ENCODE measurements at places on chromosomes 3 and 15.

DNA sequence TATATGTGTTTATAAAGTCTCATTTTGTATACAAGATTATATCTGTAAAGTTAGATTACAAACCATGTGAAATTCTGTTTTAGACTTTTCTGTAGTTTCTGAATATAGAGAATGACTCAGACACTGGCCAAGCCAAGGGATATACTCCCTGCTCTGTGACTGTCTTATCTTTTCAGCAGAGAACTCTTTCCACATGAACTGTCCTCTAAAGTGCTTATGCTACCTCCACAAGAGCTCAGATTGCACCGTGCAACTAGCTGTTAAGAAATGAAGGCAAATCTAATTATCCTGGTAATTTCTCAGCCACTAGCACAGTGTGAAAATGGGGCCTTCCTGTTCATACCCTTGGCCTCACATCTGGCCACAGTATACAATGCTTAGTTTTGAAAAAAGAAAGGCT is 44.3 kb upstream of the CPNE4 start:
- no peak for DNase-seq

- DNase-seq, result no peak
These were observed 191.8 kb downstream of the FAM43A start for GRCh38 chr3:194877291-194878119.

- DNase-seq, result no peak
These were observed 68.4 kb upstream of the TNFAIP8L3 start for GRCh38 chr15:51162865-51163762.

GRCh38 chr15:29805043-29805707 is 17.1 kb downstream of the TJP1 start:
- no peak for DNase-seq

GRCh38 chr3:127748754-127749327 is 73.5 kb downstream of the MGLL start:
- no peak for DNase-seq

GRCh38 chr3:51966016-51966415 is 1.2 kb downstream of the PCBP4 start:
- no peak for DNase-seq

DNA sequence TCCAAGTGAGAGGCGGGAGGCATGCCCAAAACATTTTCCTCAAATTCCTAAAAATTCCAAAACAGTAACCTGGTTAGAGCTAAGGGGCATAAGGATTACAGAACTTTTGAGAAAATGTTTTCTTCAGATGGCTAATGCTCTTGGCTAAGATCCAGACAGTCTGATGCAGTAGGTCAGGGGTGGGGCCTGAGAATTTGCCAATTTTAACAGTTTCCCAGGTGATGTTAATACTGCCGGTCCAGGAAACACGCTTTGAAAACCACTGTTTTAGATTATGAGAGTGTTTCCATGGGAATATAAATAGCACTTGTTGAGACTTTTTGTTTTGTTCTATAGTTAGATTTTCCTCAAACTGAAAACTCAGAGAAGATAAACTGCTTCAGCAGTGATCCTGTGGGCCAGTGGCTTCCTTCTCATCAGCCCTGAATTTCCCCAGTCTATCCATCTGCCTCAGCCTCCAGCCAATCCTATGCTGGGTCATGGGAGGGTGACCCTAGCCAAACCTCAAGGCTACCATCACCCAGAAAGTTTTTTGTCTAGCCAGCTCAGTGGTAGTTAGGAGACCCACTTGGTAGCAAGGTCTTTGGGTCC is 71.6 kb upstream of the ACP3 start:
- DNase-seq, result no peak

GRCh38 chr3:58524326-58524888 is 12.6 kb downstream of the ACOX2 start:
- DNase-seq, result no peak

DNA sequence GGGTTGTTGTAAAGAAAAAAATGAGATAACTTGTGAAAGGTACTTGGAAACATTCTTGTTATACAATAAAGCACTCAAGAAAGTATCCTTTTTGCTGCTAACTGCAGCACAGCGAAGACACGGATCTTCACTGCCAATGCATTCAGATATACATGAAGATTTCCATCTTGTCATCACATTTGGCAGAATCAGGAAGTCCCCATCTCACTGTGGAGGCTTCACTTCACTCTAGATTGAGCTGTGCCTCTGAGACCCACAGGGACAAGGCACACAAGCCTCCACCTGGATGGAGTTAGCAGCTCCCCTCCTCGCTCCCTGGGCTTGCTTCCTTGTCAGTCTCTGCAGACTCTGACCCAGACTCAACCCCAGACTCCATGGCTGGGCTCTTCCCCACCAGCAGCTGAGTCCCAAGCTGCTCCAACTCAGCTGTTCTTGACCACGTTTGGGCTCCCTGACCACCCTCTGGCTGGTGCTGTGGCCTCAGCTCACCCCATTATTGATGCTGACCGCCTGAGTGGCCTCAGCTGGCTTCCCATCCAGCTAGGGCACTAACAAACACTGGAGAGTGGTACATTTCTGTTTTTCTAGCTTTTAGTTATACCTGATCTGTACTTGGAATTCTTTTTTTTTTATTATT is 45.4 kb upstream of the SMAD3 start:
- DNase-seq, result no peak

DNA sequence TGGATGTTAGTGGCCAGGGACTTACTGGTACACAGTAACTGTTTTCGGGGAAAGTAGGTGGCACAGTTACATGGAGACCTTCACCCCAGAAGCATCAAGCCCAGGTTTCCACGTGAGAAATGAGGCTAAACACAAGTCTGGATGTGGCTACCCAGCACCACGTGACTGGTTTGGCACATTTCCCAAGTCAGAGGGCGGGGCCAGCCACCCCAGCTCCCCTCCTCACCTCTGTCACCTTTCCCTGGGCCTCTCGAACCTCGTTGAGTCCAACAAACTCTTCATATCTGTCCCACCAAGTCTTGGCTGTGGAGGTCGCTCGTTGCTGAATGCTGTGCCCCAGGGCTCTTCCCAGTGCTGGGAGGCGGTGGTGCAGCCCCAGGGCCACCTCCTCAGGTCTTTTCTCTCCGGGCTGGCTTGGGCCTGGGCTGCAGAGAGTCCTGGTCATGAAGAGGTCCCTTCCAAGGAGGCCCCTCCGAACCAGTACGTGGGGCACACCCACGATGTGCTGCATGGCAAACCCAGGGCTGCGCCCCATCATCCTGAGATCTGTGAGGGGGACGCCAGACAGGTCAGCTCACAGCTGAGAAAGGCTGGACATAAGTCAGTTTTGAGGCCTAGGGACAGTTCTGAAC is 4.8 kb upstream of the PLXNB1 start:
- no peak for DNase-seq

DNA sequence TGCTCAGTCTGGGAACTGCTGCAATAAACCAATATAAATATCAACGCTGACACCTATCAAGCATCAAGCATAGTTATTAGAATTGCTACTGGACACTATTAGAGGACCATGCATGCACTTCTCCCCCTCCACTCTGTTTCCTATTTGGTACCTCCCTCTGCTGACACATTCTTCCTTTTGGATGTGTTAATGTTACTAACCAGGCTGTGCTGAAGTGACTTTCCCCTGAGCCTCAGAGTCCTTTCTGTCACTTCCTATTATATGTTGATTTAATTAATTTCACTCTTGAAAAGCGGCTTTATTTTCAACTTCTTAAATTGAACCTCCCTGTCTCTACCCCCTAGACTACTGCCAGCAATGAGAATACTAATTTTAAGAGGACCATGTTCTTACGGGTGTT is 379.1 kb downstream of the MCTP2 start:
- DNase-seq, result no peak

GRCh38 chr3:126343649-126344035 is 13.6 kb downstream of the KLF15 start:
- no peak for DNase-seq

DNA sequence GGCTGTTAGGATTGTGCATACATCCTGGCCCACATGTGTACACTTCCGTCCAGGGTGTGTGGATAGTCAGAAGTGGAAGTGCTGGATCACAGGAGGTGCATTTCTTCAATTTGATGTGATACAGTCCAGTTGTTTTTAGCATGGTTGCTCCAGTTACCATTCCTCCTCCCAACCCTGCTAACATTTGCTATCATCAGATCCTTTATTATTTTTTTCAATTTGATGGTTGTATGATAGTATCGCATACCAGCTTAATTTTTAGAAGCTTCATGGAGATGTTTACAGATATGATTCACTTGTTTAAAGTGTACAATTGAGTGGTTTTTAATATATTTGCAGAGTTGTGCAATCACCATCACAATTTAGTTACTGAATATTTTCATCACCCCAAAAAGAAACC is 202.7 kb downstream of the ITPR1 start:
- no peak for DNase-seq

GRCh38 chr3:16515885-16516420 is 2.5 kb upstream of the RFTN1 start:
- DNase-seq, result no peak

DNA sequence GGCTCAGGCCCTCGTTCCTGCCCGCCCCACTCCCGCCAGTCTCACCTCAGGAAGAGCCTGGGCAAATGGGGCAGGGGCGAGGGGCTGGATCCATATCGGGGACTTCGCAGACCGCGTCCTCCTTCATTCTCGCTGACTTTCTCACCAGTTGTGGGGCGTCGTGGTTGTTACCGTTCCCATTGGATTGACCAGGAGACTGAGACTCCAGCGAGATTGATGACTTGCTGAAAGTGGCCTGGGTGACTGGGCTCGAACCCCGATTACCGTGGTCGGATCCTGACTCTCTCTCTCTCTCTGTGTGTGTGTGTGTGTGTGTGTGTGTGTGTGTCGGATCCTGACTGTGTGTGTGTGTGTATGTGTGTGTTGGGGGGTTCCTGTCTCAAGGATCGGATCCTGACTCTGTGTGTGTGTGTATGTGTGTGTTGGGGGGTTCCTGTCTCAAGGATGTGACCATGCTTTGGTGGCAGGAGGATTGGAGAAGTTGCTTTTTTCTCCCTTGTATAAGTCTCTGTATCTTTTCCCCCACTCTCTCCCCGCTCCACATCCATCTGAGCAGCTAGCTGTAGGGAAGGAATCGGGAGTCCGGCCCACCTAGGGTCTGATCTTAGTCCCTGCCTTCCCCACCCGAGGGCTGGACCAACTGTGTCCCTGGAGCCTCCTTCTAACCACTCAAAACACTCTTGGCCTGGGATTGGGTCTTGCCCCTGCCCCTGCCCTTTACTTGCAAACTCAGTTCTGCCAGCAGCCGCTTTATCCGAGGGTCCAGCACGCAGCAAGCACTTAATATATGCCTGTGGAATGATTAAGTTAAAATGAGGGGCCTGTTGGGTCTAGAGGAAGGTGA is 603 bp downstream of the PLEKHO2 start:
- no peak for DNase-seq

GRCh38 chr15:45399381-45400212 is 21.3 kb upstream of the GATM start:
- DNase-seq, result peak; percentile 34

- DNase-seq, result no peak
These were observed 647.4 kb downstream of the FHIT start for GRCh38 chr3:60603860-60604259.

- DNase-seq, result no peak
These were observed 278.6 kb downstream of the UBE2E2 start for GRCh38 chr3:23481616-23482278.

- no peak for DNase-seq
These were observed 10.6 kb downstream of the SRGAP3 start for GRCh38 chr3:9238721-9239295.

- DNase-seq, result no peak
These were observed 227.8 kb downstream of the UBE2E2 start for GRCh38 chr3:23430781-23431398.

DNA sequence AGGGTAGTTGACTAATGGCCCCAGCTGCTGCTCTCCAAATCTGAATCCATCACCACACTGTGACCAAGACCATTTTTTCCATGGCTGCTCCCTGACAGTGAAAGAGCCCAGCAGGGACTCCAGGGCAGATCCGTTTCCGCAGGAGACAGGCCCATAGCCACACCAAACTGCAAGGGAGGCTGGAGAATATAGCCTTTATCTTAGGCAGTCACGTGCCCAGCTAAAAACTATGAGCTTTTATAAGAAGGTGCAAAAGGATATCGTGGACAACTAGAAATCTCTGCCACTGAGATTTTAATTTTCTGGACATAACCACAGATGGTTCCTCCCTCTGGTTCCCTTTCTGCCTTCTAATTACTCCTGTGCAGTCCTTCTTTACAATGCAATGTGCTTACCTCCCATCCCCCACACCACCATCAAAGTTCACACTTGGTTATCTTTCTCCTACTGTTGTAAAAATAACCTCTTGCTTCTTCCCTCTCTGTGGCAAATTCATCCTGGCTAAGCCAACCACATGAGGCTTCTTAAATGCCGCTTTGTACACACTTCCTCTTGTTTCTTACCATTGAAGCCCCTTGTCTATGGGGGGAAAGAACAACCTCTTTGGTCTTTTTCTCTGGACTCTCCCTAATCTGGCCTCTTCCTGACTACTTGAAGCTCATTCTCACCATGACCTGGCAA is 233.7 kb downstream of the SHQ1 start:
- DNase-seq, result no peak

DNA sequence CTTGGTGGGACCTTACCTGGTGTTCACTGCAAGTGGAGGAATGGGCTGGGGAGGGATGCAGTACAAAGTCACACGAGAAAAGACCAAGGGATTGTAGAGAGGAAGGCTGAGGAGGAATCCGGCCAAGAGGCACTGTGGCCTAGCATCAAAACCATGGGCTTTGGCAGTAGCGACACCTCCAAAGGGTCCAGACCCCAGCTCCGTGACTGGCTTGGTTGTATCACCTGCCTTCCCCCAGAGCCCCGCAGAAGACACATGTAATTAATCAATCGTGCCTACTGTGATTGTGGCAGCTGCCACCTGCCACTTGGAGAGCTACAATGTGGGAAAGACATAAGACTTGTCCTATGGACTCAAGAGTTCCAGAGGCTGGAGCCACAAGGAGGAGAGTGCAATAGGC is 54.7 kb downstream of the ST8SIA2 start:
- no peak for DNase-seq

- no peak for DNase-seq
These were observed 96.5 kb upstream of the ATP2B2 start for GRCh38 chr3:10601857-10602230.

- no peak for DNase-seq
These were observed 54.5 kb downstream of the TM4SF18 start for GRCh38 chr3:149278911-149279310.

DNA sequence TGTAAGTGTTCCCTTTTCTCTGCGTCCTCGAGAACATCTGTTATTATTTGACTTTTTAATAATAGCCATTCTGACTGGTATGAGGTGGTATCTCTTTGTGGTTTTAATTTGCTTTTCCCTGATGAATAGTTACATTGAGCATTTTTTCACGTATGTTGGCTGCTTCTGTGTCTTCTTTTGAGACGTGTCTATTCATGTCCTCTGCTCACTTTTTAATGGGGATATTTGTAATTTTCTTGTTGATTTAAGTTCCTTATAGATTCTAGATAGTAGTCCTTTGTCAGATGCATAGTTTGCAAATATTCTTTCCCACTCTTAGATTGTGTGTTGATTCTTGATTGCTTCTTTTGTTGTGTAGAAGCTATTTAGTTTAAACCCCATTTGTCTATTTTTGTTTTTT is 179.2 kb downstream of the DOCK3 start:
- DNase-seq, result no peak

GRCh38 chr3:45950686-45951600 is 7.7 kb downstream of the CXCR6 start:
- DNase-seq, result no peak
